Substantia nigra (tissue), 51 donors: ENCODE measurements at places on chromosomes 1 and 21.
A peak's percentile ranks its signal among the peaks of the same experiment; 100 is the strongest.

GRCh38 chr1:56773341-56774066 lies 45.7 kb downstream of the FYB2 start:
- DNase-seq = no peak

DNA sequence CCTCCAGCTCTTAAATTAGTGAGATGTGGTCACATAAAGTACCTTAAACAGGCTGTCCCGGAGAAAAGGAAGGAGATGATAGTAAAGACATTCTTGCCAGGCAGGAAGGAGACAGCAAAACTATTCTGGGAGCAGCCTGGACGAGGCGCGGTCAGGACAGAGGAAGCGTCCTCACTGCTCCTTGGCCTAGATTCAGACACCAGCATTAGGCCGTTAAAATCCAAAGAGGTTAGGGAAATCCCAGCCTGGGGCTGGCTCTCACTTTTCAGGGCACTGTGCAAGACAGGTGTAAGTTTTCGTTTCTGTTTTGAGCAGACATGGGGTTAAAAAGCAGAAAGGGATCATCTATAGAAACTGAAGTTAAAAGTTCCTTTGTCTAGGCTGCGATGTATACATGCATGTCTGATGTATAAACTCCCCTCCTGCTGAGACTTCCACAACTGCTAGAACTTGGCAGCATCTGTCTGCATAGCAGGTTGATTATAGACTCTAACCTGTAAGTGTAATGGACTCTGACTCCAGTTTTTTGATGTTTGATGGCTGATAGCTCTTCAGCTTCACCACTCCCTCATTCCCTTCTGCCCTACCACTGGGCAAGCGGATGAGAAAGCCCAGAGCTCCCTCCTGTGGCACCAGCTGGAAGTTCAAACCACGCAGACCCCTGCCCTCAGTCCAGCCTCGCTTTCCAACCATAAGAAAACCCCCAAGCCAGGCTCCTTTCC lies 21.5 kb downstream of the STPG1 start:
- peak; percentile 16 for DNase-seq

DNA sequence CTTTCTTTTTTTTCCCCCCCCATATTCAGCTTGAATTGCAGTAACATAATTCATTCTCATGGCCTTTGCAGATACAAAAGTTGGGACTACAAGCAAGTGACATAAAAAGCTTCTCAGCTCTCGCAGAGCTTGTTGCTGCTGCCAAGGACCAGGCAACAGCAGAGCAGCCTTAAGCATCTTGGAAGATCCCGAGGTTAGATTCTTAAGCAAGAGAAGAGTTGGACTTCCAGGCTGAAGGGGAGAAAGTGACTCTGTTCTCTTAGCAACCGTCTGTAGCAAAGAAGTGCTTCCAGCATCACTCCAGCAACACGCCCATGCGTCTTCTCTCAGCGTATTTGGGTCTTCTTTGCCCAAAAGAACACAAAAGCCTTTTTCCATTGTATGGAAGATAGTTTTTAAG lies 20.7 kb downstream of the AGT start:
- no peak for DNase-seq

DNA sequence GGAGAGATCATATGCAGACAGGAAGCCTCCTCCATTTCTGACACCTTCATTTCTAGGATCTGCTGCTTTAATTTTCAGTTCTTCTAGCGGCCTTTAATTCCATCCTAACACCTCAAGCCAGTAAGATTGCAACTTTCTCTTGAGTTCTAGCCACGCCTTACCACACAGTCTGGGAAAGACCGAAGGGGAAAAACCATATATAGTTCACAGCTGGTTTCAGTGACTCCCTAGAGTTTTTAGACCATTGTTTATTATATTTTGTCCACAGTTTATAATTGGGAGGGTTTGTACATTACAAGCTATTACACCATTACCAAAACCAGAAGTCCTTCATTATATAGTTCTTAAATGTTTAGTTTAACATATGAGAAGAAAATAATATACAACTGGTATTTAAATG lies 37.5 kb downstream of the DPH5 start:
- DNase-seq = no peak

- DNase-seq = peak; percentile 23
Observed at GRCh38 chr1:20472860-20473711, 12.9 kb downstream of the CAMK2N1 start.

GRCh38 chr21:34834290-34834689 lies 165.5 kb downstream of the CLIC6 start:
- no peak for DNase-seq

GRCh38 chr1:90411185-90411584 lies 305.9 kb downstream of the BARHL2 start:
- DNase-seq = no peak

GRCh38 chr1:230070321-230071208 lies 3.5 kb downstream of the GALNT2 start:
- DNase-seq = no peak

- DNase-seq = no peak
Observed at GRCh38 chr1:110130989-110131388, 18.7 kb downstream of the UBL4B start.

- no peak for DNase-seq
Observed at GRCh38 chr1:225612287-225612686, 40.6 kb downstream of the ENAH start.

GRCh38 chr1:218332416-218332815 lies 12.7 kb upstream of the TGFB2 start:
- no peak for DNase-seq

GRCh38 chr1:216721062-216721461 lies 2.2 kb downstream of the ESRRG start:
- no peak for DNase-seq

- DNase-seq = no peak
Observed at GRCh38 chr1:226453015-226453704, 45.3 kb upstream of the PARP1 start.

DNA sequence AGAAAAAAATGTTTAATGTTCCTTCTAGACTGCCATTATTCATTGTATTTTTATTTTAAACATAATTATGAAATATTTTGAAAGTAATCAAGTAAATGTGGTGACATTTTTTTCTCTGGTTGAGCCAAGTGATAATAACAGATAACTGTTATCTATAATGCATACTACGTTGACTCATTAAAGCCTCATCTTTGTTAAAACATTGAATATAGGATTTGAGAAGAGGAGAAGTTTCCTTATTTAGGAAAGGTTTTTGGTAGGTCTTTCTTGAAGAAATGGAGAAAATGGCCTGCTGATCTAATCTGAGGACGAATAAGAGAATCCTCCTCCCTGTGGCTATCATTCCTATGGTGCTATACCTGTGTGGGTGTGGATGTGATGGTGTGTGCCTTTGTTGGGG lies 89.0 kb downstream of the NFIA start:
- DNase-seq = no peak

DNA sequence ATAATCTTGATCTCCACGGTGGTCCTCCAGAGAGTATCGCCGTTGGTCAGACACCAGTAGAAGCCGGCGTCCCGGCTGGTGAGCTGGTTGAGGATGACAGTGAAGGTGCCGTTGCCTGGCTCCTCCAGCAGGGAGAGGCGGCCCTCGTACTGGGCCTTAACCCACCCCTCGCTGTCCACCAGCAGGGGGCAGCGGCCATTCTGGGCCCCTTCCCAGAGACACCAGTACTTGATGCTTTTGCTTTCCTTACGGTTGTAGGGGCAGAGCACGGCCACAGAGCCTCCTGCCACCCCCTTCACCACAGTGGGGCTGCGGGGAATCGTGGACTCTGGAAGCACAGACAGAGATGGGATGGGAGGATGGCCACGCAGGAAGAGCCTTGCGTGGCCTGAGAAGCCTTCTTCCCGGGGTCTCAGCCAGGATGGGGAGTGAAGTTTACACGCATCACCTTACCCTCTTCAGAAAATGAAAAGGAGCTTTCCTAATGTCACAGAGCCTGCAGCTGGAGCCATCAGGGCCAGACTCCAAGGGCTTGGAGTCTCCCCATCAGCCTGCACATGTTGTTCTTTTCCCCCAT lies 10.7 kb downstream of the PIGR start:
- no peak for DNase-seq

DNA sequence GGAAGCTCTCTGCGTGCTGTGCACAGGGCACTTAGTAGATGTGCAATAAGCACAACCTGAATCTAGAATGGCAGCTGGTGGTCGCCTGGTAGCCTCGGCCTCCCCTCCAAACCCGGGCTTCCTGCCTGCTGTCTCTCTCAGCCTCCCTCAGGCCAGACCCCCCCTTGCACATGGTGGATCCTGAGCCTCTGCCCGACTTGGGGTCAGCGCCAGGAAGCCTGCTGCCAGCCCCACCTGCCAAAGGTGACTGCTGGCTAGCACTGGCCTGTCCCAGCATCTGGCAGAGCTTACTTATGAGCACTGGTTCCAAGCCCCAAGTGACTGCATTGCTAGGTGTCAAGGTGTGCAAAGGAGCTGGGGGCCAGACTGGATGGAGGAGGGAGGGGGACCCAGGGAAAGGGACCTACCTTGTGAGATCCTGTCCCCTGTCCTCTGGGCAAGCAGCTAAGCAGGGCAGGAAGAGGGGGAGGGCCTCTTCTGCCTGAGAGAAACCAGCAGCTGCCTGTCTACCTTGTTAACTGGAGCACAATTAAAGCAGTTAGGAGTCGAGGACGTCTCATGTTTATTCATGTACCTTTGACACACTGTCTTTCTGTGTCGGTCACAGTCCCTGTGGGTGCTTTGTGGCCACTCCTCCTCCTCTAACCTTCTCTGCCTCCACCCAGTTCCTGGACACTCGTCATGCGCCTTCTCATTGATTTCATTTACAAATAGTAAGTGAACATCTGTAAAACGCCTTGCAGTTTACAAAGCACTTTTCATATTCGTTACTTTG lies 100.9 kb downstream of the DDX20 start:
- no peak for DNase-seq

DNA sequence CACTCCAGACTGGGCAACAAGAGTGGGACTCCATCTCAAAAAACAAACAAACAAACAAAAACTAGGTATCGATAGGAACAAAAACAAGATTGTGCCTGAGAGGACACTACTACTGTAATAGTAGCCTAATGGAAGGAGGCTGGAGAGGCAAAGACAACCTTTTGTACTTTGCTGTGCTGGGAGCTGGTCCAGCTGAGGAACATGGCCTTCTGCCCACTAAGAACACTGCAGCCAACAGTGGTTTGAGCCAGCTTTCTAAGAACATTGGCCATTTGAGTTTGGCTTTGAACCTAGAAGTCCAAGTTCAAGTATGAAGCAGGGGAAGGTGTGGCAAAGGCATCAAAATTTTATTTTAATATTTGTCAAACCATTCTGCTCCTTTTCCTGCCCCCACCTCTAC lies 22.7 kb upstream of the RGS8 start:
- peak; percentile 17 for DNase-seq

DNA sequence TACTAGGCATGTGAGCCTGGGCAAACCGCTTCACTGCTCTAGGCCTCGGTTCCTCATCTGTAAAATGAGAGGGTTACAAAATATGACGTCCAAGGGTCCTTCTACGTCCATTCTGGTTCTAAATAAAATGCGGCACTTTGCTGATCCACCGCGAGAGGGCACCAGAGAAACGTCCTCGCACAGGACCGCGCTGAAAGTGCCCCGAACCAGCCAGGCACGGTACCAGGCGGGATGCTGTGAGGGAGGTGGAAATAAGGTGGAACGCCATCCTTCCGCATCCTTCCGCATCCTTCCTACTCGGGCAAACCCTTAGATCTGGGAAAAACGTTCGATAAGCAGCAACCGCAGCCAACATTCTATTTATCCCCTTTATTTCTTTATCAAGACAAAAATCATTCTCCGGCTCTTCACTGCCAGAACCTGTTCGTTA lies 60.3 kb upstream of the KRTAP19-8 start:
- DNase-seq = peak; percentile 78

DNA sequence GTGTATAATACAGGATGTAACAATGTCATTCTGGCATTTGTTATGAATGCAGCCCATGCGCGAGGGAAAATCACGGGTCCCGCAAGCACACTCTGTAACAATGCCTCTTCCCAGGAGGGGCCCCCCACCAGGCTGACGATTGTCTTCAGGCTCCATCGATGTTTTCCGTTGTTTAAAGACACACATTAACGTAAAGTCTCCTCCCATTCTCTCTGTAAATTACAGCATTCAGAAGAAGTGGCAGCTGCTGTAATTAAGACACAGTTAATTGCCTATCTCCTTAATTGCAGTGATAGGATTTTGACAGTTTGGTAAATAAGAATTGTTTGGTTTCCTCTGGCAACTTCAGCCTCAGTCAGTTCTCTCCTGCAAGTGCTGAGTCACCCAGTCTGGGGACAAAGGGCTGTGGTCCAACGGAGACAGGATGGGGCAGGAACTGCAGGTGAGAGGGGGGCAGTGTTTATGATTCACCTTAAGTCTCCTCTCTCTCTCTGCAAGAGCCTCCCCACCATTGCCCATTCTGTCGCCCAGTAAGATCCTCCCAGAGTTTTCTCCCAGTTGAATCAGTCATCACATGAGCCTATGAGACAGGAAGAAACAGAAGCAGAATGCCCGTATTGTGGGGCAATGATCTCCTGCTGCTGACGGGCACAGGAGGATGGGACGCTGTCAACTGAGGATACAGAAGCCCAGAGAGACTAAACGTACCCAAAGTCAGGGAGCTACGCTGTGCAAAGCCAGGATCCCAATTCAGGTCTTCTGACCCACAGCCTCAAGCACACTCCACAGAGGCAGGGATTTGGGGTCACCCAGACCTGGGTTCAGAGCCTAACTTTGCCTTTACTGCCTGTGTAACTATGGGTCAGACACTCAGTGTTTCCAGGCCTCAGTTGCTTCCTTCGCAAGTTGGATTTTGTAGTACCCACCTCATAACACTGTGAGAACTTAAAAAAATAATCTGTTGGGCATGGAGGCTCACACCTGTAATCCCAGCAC lies 110.0 kb downstream of the ADSS2 start:
- DNase-seq = peak; percentile 50

- no peak for DNase-seq
Observed at GRCh38 chr1:29830916-29831315, 594.6 kb downstream of the PTPRU start.

DNA sequence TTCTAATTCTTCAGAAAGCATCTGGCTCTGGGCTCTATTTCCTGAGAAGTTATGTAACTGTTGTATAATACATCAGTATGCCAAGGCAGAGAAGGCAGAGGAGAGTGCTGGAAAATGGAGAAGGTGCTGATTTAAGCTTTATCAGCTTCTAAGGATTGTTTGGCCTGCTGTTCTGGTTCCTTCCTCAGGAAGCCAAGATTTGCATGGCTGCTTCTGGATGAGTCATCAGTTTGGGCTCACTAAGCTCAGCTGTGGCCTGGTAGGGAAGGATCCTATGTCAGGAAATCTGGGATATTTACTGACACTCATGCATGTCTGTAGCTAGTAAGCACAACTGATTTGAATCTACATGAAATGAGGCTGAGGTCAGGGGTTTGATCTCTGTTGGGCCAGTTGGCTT lies 73.2 kb upstream of the ADGRL4 start:
- DNase-seq = no peak

GRCh38 chr1:10968411-10968826 lies 44.0 kb upstream of the TARDBP start:
- no peak for DNase-seq

DNA sequence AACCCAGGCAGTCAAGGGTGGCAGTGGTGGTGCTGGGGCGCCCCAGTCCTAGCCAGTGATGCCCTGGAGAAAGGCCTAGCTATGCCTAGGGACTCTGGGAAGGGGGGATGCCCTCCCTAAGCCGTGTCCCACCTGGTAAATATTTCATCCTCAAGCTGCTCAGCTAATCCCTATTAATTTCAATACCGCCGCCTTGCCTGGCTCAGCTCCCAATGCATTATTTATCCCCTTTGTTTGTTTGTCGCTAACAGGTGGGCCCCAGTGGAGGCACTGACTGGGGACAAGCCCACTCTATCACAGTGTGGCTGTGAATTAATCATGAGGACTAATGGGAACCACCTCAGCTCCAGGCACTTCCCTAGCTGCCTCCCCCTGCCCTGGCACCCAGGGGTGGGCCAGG lies 22.5 kb downstream of the DMAP1 start:
- no peak for DNase-seq
